ENCODE measurements at places on chromosomes 2 and 18. TPM values are rescaled to one million over a fixed set of nuclear protein-coding genes. Genes with fewer than 3 reads are reported as not detected.

MFSD6 gene
- polyA plus RNA-seq = 9.3 TPM

CPS1 gene
- polyA plus RNA-seq = 0.99 TPM

DSG1 gene
- polyA plus RNA-seq = not detected

IL36G gene
- polyA plus RNA-seq = 0.14 TPM

RTKN gene
- 50.9 TPM for polyA plus RNA-seq

GRCh38 chr2:113203217-113203530, 29.4 kb downstream of the PSD4 start:
- DNase-seq = no peak

DNA sequence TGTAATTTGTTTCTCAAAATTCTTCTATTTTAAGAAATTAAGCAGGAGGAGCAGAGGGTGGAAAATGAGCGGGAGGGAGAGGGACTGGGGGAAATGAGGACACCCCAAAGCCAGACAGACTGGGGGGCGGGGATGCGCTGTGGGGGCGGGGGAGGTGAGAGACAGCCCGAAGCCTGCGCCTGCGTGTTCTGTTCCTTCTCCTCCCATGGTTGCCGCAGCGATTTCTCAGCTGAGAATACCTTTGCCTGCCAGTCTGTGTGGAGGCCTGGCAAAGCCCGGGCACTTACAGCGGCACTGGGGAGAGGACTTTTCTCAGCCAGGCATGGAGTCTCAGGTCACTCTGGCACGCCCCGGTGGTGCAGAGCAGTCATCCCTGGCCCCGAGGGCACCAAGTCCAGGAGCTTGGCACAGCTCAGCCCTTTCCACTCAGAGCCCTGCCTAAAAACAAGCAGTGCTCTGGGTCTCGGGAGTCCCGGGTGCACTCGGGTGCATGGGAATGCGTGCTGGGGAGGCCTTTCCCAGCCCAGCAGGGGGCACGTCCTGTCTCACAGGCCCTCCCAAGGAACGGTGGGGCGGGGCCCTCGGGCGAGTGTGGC, 289.3 kb upstream of the HS6ST1 start:
- DNase-seq = no peak

- DNase-seq = no peak
These were observed 50.8 kb upstream of the LAMA1 start for GRCh38 chr18:7168408-7168807.

- DNase-seq = no peak
These were observed 57.0 kb downstream of the CD28 start for GRCh38 chr2:203763241-203763937.

GRCh38 chr2:233029321-233029720, 3.2 kb upstream of the NEU2 start:
- no peak for DNase-seq

- no peak for DNase-seq
These were observed 30.1 kb downstream of the C1D start for GRCh38 chr2:68032702-68033101.

- no peak for DNase-seq
These were observed 1.2 kb downstream of the ZNF236 start for GRCh38 chr18:76823587-76824011.

DNA sequence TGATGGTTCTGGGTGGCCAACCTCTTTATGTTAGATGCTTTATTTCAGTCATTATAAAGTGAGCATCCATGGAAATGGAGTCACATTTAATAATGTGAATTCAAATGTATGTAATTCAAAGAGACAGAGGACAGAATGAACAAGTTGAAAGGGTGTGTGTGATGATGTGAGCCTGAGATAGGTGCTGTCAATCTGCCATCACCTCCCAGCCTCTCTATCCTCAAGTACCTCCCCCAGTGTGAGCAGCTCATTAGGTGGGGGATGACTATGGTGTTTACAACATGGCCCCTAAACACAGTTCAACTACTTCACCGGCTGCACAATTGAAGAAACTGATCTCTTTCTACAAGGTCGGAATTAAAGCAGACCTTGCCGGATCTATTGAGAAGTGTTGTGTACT, 74.7 kb upstream of the IGFBP5 start:
- no peak for DNase-seq

DNA sequence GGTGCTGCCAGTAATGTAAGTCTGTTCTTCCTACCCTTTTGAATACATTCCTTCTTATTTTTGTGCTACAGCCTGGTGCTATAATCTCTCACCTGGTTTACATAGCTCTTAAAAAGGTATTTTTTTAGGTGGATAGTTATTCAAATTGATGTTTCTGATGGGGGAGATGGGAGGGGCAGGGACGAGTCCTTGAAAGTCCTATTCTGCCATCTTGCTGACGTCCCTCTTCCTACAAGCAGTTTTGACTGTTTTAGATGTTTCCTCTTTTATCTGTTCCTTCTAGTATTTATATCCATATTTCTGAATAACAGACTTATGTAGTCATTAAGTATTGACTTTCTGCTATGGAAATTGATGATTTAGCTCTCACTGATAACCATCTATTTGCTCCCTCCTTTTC, 256.4 kb downstream of the KIAA1328 start:
- no peak for DNase-seq

DNA sequence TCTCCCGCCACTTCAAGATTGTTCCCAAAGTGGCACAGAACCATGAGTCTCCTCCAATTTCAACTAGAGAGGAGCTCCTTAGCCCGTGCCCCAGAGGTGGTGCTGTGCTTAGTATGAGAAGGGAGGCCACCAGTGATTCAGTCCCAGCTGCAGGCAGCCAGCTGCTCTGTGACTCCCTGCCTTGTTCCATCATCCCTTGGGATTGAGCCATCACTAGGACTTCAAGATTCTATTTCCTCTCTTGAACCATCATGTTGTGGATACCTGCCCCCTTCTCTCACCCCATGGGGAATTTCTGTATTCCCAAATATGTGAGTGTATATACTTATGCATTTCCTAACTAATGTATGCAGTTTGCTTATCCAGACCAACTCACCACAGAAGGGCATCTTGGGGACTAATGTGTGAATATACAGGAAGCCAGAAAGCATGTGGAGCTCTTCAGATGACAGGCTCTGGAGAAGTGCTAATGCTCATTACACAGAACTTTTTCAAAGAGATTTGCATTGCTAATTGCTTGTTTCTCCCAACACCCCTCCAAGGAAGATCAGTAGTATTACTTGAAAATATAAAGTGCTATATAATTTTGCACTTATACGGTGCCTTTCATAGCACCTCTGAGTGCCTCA, 111.0 kb upstream of the MAP3K20 start:
- no peak for DNase-seq

DNA sequence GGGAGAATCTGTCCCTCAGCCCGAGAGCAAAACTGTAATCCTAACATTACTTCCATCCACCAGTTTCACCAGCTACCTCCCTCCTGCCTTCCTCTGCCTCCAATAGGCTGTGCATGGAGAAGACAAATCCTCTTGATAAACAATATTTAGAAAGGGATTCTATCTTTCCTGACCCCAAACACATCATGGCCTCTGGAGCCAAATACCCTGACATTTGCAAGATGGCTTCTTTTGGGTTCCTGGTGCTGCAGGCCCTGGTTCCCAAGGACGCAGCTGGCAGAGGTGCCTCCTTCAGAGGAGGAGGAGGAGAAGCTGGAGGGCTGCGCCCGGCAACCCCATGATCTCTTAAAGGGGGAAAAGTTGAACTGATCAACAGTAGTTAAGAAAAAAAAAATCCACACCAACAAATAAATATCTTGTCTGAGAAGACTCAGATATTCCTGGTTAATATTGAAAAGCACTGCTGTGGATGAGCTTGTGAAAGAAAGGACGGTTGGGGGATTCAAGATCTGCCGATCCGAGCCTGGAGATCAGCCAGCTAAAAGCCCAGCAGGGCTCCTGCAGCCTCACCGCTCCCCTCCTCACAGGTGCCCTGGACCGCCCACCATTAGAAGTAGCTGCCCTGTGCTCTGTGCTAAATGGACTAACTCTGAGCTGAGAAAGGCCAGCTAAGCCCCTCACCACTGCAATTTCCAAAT, 116.8 kb downstream of the MSH2 start:
- no peak for DNase-seq

DNA sequence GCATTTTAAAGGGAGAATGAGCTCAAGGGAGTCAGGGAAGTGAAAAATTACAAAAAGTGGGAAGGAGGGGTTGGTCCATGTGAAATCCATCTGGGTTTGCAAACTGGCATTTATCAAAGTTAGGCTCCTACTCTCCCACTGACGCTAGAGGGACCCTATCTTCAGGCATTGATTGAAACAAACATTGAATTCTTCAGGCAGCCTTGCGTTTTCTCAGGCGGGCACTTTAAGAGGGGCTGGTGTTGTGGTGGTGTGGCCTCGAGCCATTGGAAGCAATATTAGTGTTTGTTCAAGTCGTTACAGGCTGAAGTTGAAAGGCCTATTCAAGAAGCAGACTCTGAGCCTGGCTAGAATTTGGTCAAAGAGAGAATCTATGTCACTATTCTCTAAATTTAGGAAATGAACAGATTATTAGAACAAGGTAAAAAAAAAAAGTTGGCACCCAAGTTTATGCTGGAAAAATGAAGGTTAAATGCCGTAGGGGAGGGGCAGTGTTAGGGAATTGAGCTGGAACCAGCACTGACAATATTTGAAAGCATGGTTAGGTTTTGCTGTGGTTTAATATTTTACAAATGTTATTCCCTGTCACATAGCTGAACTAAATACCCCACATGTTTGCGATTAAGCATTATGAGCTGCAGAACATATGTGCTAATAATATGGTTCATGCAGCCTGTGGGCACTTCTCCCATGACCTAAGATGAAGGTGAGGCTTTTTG, 36.8 kb downstream of the STON1 start:
- DNase-seq = no peak

GRCh38 chr2:128300151-128301020, 18.3 kb downstream of the HS6ST1 start:
- DNase-seq = no peak

DNA sequence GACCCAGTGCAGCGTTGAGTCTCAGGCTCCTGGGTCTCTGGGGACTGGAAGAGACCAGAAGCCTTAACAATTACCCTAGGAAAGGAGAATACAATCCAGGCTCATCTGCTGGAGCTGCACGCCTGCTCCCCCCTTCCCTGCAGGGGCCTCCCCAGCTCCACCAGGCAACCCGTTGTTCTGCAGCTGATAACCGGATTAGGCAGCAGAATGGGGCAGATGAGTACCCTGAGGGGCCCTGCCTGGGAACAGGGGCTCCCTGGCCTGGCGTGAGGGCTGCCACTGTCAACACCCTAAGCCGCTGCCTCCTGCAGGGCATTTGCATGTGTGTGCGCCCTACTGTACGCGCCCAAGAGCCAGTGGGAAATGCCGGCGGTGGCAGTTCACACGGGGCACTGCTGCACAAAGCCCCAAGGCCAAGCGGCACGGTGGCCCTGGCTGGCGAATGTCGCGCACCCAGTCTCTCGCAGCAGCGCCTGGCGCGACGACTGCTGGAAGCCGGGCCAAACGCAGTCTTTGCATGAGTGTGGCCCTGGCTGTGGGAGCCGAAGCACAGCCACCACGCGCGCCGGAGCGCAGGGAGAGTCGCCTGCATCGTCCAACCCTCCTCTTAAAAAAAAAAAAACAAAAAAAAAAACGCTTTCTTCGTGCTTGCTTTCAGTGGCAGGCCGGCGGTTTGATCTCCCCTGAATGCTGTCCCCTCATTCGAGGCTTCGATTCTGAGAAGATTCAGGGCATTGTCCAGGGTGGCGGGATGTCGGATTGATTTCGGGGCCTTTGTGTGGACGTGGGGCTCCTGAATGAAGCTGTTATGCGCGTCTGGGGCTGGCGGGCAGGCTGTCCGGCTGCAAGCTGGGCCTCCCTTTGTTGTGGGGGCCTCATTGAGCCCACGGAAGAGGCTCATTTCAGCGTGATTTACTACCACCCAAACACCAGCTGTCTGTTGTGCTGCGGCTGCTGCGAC, 63.8 kb downstream of the SETBP1 start:
- DNase-seq = no peak

- DNase-seq = no peak
These were observed 66.3 kb downstream of the LIPG start for GRCh38 chr18:49628119-49628518.
